ENCODE measurements at places on chromosomes 5 and 9.

DNA sequence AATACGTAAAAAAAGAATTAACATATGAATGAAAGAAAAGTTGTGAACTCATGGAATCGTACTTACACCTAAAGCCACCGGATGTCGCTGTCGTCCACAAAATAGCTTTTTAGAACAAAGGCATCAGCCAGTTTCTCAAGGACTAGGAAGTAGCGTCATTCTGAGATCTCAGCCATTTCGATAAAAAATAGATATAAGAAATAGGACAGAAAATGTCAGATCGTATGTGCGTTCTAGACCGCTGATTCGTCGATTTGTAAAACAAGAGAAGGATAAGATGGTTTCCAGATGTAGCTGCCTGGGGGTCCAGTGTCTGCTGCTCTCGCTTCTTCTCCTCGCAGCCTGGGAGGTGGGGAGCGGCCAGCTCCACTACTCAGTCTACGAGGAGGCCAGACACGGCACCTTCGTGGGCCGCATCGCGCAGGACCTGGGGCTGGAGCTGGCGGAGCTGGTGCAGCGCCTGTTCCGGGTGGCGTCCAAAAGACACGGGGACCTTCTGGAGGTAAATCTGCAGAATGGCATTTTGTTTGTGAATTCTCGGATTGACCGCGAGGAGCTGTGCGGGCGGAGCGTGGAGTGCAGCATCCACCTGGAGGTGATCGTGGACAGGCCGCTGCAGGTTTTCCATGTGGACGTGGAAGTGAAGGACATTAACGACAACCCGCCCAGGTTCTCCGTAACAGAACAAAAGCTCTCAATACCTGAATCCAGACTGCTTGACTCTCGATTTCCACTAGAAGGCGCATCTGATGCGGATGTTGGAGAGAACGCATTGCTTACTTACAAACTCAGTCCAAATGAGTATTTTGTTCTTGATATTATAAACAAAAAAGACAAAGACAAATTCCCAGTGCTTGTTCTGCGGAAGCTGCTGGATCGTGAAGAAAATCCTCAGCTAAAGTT, at the start of gene PCDHA10:
PCDHA10 (plus strand) TSS at position 126 of the 903 bp plus-strand sequence; CDS start at position 278, 152 bp downstream.
- DNase-seq = no peak

DNA sequence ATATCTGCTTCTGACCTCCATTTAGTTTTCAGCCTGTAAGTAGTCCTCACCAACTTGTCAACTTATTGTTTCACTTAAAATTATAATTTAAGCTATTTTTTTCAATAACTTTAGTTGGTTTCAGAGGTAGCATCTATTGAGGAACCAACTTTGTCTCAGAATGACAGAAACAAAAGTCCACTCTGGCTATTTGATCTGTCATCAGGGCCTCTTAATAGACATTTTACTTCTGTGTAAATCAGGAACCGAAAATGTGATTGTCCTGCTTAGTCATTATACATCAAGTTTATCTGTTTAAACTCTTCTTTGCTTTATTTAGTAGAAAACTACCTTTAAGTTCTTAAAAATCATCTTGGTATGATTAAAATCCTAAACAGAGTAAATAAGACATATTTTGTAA, 820.8 kb upstream of the EDIL3 start:
- DNase-seq = no peak

DNA sequence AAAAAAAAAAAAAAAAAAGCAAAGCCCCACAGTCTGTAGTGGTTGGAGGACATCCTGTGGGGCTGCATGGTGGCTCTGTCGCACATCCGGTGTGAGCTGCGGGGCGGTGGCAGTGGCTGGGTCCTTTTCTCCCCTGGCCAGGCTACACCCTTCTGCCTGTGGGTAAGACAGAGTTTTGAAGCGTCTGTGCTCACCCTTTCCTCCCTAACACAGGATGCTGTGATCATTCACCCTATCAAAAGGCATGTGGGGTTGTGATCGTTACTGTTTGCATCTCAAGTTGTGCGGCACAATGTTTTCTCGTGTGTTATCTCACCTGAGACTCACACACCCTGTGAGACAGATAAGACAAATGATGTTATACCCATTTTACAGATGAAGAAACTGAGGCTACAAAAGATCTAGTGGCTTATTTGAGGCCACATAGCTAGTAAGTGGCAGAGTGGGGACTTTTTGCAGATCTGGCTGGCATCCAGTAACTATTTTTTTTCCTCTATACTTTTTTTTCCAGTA, 17.5 kb downstream of the IRF1 start:
- DNase-seq = no peak

GRCh38 chr5:81046041-81046440, 85.9 kb downstream of the RASGRF2 start:
- no peak for DNase-seq

- DNase-seq = no peak
Measured at GRCh38 chr5:44714871-44715561, 93.7 kb upstream of the MRPS30 start.

DNA sequence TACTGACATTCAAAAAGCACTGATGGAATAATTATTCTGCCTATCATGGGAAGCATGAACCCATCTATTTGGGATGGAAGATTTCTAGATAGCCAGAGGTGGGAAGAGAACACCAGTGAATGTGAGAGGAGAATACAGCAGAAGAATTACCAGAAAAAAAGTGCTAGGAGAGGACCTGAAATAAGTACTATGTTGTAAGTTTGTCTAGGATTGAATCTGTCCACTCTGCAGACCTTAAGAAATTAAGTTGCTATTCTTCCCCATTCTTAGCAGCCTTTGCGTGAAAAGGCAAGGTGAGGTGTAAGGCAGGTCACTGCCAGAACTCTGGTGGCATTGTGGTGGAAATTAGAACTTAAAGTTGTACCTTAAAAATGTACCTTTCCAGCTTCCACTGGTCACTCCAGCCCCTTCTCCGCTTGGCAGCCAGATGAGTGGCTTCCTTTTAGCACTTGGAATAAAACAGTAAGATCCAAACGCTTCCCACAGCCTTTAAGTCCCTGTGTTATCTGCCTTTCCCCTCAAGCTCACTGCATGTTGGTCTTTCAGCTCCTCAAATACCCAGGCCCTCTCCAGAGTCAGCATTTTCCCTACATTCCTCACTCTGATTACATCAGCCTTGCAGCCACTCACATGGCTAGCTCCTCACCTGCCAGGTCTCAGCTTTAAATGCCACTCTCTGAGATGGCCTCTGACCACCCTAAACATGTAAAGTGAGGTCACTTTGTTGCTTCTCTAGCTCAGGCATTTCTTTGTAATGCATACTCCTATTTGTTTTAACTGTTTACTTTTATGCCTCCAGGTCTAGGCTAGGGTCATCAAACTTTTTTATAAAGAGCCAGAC, 253.0 kb downstream of the EPB41L4A start:
- no peak for DNase-seq

All from HS-5 (cell line).